ENCODE measurements at places on chromosomes 16 and 17. TPM values are rescaled to one million over a fixed set of nuclear protein-coding genes. Genes with fewer than 3 reads are reported as not detected.

GRCh38 chr16:19707569-19708295 lies 10.3 kb downstream of the KNOP1 start:
- DNase-seq = no peak
- H3K36me3 ChIP-seq = peaks cover 53% of the 10 kb centered on the region
- no peaks in the 10 kb centered on the region for H3K27me3 ChIP-seq
- no peak overlapping the region for H3K4me3 ChIP-seq
- peaks cover 33% of the 10 kb centered on the region for H3K4me1 ChIP-seq

GRCh38 chr16:85573696-85574641 lies 39.2 kb upstream of the GSE1 start:
- H3K4me1 ChIP-seq = peaks cover 95% of the 10 kb centered on the region
- no peaks in the 10 kb centered on the region for H3K36me3 ChIP-seq
- H3K27ac ChIP-seq = peak overlapping the region; percentile 77
- DNase-seq = no peak
- H3K4me3 ChIP-seq = peak overlapping the region; percentile 24
- no peaks in the 10 kb centered on the region for H3K27me3 ChIP-seq

DNA sequence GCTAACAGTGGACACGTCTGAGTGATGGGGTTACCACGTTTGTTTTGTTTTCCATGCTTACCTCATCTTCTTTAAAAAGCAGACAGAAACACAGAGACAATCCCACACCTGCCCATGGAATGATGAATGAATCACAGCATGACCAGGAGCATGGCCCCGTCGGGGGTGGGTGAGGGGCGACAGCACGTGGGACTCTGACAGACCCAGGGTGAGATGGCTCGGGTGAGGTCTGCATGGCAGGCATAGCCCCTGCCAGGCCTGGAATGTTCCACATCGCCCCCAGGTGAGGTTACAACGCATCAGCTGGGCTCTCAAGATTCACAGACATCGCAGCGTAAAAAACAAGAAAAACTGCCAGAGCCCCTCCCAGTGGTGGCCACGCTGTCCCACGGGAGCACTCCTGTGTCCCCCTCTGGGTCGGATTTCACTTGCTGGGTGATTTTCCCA lies 18.1 kb downstream of the SLC7A5 start:
- no peak overlapping the region for H3K4me3 ChIP-seq
- H3K4me1 ChIP-seq = peaks cover 54% of the 10 kb centered on the region
- H3K36me3 ChIP-seq = peaks cover 12% of the 10 kb centered on the region
- DNase-seq = no peak
- H3K27me3 ChIP-seq = peaks cover 5% of the 10 kb centered on the region

- no peaks in the 10 kb centered on the region for H3K27me3 ChIP-seq
- H3K36me3 ChIP-seq = no peaks in the 10 kb centered on the region
- DNase-seq = no peak
- H3K4me1 ChIP-seq = no peaks in the 10 kb centered on the region
- H3K27ac ChIP-seq = no peak overlapping the region
Measured at GRCh38 chr17:74386386-74386785, 19.1 kb downstream of the GPR142 start.

DNA sequence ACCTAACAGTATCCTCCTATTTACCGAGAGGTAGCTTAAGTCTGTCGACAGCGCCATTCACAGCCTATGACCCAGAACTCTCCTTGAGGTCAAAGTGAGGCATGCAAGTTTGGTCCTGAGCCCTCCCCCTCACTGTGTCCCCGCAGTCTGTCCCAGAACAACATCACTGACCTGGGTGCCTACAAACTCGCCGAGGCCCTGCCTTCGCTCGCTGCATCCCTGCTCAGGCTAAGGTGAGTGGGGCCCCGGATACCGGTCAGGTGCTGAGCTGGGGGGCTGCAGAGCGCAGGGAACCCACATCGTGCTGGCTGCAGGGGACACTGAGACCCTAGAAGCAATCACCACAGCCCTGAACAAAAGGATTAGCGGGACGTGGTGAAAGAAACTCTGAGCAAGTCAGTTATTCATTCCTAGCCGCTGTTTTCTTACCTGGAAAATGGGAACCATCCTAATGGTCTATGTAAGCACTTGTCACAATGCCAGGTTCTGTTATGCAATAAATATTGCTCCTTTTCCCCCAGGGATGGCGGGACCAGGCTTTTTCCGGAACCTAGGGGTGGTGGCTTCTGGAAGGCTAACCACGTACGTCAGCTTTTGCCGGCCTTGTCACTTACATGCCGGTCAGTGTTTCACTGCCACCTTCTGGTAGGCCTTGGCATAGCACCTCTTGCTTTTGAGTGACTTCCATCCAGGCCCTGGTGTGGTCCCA lies 23.8 kb downstream of the DEXI start:
- H3K27me3 ChIP-seq = no peaks in the 10 kb centered on the region
- peak overlapping the region; percentile 66 for H3K27ac ChIP-seq
- no peak overlapping the region for H3K4me3 ChIP-seq
- peak; percentile 93 for DNase-seq
- peaks cover 38% of the 10 kb centered on the region for H3K4me1 ChIP-seq
- H3K36me3 ChIP-seq = peaks cover 70% of the 10 kb centered on the region

GRCh38 chr17:27348196-27348595 lies 54.3 kb downstream of the WSB1 start:
- H3K4me3 ChIP-seq = no peak overlapping the region
- DNase-seq = no peak
- H3K36me3 ChIP-seq = no peaks in the 10 kb centered on the region
- H3K27me3 ChIP-seq = no peaks in the 10 kb centered on the region

DNA sequence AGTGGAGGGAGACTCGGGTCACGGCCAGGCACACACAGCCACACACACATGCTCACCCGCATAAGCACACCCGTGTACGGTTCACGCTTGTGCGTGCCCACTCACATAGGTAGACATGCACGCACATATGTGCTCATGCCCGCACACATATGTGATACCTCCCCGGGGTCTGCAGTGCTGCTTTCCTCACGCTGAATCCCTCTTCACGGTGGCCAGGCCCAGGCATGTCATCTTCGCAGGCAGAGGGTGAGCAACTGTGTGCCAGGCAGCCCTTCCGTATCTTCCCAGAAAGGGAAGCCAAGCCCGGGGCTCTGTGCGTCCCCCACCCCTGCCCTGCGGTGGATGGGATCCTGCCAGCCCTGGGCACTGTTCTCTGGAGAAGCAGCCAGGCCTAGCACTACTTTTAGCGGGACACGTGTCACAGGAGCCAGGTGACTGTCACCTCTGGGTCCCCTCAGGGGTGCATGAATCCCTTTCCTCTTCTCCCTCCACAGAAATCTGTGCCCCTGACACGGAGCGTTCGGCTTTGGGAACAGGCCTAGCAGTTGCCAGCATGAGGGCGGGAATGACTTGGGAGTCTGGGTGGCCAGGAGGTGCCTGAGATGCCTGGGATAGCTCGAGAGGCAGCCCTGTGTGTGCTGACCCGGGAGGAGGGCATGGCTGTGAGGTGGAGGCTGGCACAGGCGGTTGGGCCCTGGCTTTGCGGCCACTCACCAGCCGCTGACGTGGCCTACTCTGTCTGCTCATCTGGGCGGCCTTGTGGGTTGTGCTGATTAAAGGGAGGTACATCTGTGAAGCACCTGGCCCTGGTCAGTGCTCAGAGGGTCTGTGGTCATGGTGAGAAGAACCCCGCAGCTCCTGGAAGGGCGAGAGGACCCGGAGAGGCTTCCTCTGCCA lies 47.5 kb downstream of the BAIAP2 start:
- peaks cover 36% of the 10 kb centered on the region for H3K36me3 ChIP-seq
- H3K4me1 ChIP-seq = peaks cover 53% of the 10 kb centered on the region
- no peak overlapping the region for H3K4me3 ChIP-seq

- H3K27ac ChIP-seq = peak overlapping the region; percentile 61
- H3K4me3 ChIP-seq = no peak overlapping the region
- DNase-seq = peak; percentile 80
- H3K4me1 ChIP-seq = peaks cover 24% of the 10 kb centered on the region
- H3K36me3 ChIP-seq = no peaks in the 10 kb centered on the region
- H3K27me3 ChIP-seq = no peaks in the 10 kb centered on the region
Measured at GRCh38 chr16:11232852-11233726, 22.9 kb downstream of the SOCS1 start.

- peaks cover 13% of the 10 kb centered on the region for H3K4me1 ChIP-seq
- no peak overlapping the region for H3K4me3 ChIP-seq
- no peaks in the 10 kb centered on the region for H3K27me3 ChIP-seq
- no peak overlapping the region for H3K27ac ChIP-seq
- no peaks in the 10 kb centered on the region for H3K36me3 ChIP-seq
Measured at GRCh38 chr17:50171371-50172071, 5.7 kb downstream of the SGCA start.

- H3K27ac ChIP-seq = no peak overlapping the region
- no peak for DNase-seq
- no peak overlapping the region for H3K4me3 ChIP-seq
- no peaks in the 10 kb centered on the region for H3K36me3 ChIP-seq
Measured at GRCh38 chr16:59021751-59022150, 287.6 kb upstream of the GOT2 start.

- H3K27ac ChIP-seq = no peak overlapping the region
- no peak overlapping the region for H3K4me3 ChIP-seq
- DNase-seq = no peak
- H3K4me1 ChIP-seq = no peaks in the 10 kb centered on the region
Measured at GRCh38 chr17:71441098-71441497, 679.7 kb upstream of the SOX9 start.

DNA sequence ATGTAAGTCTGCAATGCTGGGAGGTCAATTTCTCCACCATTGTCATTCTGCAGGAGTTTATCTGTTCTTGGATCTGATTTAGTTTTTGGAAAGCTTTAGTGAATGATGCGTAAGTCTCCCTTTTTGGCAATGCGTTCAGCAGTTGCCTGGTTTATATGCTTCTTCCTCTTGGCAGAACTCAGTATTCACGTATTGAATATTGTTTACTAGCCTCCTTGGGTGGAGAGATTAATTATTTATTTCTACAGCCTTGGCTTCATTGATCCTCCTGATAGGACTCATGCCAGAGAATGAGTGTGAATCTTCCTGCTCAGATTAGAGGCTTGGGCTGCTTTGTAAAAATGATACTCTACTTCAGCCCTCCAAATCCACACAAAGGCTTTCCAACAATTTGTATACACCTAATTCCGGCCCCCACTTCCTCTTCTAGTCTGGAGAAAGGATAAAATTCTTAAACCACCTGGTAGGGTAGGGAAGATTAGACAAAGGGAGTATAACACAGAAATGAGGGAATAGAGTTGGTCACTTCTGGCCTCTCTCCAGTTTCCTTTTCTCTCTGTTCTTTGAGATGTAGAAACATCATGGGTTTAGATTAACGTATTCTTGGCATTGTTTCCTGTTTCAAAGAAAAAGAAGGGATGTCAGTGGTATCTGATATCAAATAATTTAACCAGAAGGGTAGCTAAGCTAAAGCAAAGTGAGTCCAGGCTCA lies 929.8 kb downstream of the KCNJ2 start:
- H3K27me3 ChIP-seq = no peaks in the 10 kb centered on the region
- H3K27ac ChIP-seq = no peak overlapping the region
- no peaks in the 10 kb centered on the region for H3K36me3 ChIP-seq
- no peak overlapping the region for H3K4me3 ChIP-seq
- no peaks in the 10 kb centered on the region for H3K4me1 ChIP-seq

CBLN1 gene
- not detected for total RNA-seq

CES5A gene
- not detected for total RNA-seq

CORO6 gene
- total RNA-seq = 6.6 TPM

Data from lower lobe of right lung (tissue), 2 donors.